Naive B cell (primary cell): ENCODE measurements at places on chromosomes 1 and 21.

GRCh38 chr1:248810000-248810726 lies 15.6 kb downstream of the SH3BP5L start:
- DNase-seq = no peak

DNA sequence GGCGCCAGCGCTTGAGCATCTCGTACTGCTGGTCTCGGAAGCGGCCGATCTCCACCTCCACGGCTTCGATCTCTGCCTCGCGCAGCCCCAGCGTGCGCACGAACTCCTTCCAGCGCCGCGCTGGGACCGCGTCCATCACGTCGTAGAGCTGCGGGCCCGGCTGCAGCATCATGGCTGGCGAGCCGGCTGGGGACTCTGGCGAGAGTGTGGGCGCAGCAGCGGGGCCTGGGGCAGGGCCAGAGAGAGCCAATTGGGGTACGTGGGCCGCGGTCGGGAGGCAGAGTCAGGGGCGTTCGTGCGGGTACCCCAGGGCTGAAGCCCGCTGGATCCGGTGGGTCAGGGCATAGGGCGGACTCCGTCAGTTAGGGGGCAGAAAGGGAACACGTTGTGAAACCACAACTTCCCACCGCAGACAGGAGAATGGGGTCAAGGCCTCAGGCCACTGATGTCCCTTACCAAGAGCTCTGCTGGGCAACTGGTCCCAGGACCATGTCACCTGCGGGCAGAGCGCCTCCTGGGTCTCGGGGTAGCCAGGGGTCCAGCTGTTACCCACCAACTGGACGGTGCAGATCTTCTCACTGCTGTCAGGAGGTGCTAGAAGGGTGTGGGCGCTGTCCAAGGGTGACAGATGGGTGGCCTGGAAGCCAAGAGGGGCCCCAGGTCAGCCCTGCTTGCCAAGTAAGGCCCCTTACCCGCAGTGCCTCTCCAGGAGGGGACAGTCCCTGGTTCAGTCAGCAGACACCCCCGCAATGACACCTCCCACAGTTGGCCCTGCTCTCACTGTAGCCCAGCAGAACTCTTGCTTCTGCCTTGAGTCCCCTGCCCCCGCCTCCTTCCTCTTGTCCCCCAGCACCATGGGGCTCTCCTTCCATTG lies 4.2 kb downstream of the TNFRSF25 start:
- DNase-seq = no peak

- DNase-seq = no peak
Observed at GRCh38 chr1:63665824-63666223, 72.6 kb downstream of the PGM1 start.

- no peak for DNase-seq
Observed at GRCh38 chr1:151710187-151710840, 6.3 kb downstream of the CELF3 start.

- DNase-seq = no peak
Observed at GRCh38 chr1:190897233-190897632, 419.6 kb upstream of the BRINP3 start.

DNA sequence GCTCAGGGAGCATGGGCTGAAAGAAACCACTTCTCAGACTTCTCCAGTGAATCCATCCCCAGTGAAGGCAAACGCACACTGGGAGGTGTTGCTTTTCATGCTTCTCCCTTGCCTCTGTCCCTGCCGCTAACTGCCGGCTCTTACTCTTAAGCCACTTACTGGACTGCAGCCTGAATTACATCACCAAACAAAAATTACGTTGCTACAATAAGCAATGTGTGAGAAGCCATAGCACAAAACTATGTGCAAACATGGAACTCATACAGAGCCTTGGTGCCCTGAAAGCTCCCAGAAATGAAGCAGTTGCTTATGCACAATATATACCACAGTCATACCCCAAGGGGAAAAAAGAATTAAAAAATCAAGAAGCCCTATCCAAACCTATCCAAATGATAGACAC lies 375.2 kb downstream of the KCNH1 start:
- no peak for DNase-seq

GRCh38 chr1:210321552-210321951 lies 7.2 kb upstream of the HHAT start:
- DNase-seq = no peak

GRCh38 chr1:159835862-159836525 lies 9.3 kb downstream of the SLAMF8 start:
- DNase-seq = no peak

- no peak for DNase-seq
Observed at GRCh38 chr1:24185076-24185475, 2.0 kb downstream of the IFNLR1 start.

GRCh38 chr1:158002631-158003405 lies 9.4 kb downstream of the KIRREL1 start:
- no peak for DNase-seq

GRCh38 chr1:67575861-67576260 lies 109.1 kb upstream of the GADD45A start:
- DNase-seq = no peak

DNA sequence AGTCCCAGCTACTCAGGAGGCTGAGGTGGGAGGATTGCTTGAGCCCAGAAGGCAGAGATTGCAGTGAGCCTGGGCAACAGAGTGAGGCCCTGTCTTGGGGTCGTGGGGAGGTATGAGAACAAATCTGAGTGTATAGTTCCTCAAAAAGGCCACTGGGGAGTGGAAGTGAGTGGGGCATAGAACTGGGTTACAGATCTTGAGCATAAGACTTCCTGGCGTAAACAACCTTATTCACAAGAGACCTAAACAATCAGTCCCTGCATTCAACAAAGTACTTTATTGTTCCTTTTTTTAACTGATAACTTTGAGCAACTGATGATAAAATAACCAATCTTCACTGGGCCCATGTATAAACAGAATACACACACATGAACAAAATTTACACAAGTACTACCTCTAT lies 72.7 kb upstream of the MUTYH start:
- DNase-seq = peak; percentile 60

DNA sequence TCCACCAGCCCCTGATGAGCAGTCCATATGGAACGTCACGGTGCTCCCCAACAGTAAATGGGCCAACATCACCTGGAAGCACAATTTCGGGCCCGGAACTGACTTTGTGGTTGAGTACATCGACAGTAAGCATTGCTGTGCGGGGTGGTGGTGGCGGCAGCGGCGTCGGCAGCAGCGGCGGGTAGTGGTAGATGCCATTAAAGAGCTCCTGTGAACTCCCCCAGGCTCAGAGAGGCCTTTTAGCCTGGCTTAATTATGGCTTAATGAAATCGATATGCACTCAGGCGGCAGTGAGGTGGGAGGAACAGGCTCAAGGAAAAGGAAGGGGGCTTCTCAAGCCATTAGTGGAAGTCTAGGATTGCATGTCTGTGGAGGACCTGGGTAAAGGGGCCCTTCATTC lies 41.9 kb upstream of the CNTN2 start:
- no peak for DNase-seq

DNA sequence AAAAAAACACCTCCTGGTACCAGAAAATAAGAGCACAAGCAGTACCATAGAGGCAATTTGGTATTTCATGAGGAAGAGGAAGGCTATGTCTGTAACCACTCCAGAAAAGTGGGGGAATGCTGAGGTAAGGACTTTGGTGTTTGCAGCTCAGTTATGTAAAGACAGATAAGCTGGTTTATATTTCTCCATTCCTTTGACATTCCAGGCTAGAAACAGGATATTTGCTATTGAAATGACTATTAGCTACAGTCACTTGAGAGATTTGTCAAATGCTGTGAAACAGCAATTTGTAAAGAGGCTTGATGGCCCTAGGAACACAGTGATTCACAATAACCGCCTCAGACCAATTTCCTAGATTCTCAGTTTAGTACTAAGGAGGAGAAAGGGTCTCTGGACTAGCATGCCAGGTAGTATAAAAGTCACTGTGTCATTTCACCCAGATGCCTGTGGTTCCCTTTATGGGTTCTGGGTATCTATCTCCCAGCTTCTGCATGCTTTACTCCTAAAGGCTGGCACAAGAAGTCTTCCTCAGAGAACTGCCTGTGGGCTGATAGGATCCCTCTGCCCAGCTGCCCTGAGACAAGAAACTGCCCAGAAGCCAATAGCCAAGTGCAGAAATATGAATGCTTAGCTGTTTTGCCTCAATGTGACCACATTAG lies 80.5 kb downstream of the VCAM1 start:
- no peak for DNase-seq

GRCh38 chr1:29933067-29933466 lies 696.7 kb downstream of the PTPRU start:
- DNase-seq = no peak

DNA sequence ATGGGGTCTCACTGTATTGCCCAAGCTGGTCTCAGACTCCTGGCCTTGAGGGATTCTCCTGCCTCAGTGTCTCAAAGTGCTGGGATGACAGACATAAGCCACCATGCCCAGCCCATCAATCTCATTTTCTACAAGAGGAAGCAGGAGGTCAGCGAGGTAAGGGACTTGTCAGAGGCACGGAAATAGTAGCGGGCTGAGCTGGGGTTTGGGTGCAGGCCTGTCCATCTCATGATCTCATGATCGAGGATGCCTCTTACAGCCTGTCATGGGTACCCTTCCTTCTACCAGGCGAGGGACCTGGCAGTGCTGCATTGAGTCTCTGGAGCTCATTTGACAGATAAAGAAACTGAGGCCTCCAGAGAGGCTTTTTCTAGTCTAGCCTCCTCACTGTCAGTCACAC lies 28.5 kb upstream of the SCCPDH start:
- no peak for DNase-seq

DNA sequence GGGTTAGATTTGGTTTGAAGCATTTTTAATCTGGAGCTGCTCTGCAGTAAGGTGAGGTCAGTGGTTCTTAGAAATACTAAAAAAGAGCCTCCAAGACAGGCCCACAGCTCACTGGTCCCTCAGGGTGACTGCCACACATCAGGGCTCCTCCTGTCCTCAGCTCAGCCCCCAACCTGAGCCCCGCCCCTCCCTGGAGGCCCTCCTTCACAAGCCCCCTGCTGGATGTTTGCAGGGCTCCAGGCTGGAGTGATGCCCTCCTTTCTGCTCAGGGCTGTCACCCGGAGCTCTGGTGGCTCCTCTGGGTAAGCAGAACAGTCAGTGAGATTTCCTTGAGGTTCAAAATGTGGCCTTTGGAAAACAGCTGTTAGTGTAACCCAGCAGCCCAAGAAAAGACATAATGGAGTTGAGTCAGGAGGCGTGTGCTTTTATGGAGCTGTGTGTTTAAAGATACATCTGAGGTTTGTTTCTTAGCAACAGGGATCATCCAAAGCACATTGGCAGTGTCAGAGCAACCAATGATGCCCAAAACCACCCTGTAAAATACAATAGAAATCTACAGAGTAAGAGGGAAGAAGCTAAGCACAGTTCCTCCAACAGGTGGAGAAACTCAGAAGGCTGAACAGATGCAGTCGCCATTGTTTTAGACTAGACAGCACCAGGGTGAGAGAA lies 21.4 kb downstream of the STUM start:
- peak; percentile 18 for DNase-seq

DNA sequence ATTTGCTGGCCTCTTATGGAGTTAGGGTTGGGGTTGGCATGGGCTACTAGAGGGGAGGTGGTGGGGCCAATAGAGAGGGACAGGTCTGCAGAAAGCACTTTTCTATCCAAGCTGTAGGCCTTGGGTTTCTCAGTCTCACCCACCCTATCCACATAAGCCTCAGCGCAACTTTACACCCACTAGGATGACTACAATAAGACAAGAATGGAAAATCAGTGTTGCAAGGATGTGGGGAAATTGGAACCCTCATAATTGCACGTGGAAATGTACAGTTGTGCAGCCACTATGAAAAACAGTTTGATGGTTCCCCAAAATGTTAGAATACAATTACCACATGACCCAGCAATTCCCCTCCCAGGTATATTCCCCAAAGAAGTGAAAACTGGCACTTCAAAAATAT lies 14.0 kb upstream of the GSTM4 start:
- DNase-seq = no peak

DNA sequence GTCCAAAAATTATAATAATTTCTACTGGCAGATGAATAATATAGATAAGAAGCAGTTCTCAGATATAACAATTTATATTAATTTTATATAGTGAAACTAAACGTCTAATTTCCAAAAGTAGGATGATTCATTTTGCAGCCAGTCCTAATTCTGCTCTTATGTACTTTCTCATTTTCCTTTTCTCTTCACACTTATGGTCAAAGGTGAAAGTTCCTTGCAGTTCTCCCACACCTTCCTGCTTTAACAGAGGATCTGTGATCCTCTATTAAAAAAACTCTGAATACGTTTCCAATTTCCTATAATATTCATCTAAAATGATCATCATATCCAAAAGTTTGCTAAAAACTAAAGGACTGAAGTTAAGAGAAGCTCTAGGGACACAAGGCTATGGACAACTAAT lies 78.5 kb downstream of the KIFAP3 start:
- no peak for DNase-seq

DNA sequence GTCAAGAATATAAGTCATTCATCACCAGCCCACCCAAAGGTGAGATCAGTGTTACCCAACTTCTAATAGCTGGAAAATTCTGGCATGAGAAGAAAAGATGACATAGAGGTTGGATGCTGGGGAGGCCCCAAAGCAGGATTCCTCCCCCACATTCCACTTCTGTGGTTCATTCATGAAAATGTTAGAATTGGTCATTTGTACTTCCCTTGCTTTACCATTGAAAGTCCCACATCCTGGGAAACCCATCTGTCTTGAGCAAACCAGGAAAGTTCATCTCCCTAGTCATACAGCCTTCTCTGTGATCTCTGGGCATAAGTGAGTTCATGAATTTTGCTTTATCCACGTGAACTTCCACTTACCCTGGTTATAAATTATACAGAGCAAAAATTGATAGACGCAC lies 66.8 kb downstream of the SERINC2 start:
- DNase-seq = no peak

GRCh38 chr1:204201348-204202040 lies 5.2 kb upstream of the KISS1 start:
- DNase-seq = no peak

DNA sequence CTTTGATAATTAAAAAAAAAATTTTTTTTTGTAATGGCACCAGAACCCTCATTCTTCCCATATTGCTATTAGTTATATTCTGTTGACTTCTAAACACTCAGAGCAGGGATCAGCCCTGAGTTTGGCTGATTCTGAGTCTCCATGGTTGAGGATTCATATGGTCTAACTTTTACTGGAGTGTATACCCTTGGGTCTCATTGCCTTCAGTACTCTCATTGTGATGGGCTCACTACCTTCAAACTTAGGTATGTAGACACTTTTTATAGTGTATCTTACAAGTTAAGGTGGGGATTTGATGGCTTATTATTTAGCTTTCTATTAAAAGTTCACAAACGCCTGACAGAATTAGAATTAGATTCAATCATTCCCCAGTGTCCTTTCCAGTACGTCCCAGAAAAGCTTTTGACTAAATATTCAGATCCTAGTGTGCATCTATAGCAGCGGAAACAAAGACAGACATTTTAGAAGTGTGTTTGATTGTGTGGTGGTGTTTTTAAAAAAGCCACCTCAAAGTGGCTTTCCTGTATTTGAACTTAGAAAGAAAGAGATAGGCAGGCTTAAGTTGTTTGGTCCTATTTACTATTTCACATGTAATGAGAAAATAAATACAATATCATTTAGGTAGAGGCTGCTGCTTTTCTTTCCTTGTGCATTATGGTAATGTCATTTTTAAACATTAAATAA lies 1.4 kb downstream of the MACF1 start:
- DNase-seq = no peak
